ENCODE measurements at places on chromosomes 7 and 10.

DNA sequence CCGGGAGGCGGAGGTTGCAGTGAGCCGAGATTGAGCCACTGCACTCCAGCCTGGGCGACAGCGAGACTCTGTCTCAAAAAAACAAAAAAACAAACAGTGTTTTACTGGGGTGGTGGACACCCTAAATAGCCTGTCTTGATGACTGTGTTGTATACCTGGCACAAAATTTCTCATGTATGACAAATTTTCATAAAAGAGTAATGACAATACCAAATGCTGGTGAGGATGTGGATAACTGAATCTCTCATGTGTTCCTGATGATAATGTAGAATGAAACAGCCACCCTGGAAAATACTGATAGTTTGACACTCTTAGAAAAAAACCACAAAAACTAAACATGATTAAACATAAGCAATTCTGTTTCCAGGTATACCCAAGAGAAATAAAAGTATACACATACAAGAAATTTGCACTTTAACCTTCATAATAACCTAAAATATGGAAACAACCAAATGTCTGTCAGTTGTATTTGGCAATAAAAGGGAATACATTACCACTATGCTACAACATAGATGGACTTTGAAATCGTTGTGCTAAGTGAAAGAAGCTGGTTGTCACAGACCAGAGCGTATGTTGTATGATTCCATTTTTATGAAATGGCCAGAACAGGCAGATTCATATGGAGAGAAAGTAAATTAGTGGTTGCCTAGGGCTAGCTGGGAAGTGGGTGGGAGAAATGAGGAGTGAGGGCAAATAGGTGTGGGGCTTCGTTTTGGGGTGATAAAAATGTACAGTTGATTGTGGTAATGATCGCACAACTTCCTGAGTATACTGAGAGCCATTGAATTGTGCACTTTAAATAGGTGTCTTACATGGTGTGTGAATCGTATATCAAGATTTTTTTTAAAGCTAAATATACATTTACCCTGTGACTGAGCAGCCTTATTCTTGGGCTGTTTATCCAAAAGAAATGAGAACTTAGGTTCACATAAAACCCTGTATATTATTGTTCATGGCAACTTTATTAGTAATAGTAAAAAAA lies 12.5 kb downstream of the WDR37 start:
- no peak for DNase-seq

DNA sequence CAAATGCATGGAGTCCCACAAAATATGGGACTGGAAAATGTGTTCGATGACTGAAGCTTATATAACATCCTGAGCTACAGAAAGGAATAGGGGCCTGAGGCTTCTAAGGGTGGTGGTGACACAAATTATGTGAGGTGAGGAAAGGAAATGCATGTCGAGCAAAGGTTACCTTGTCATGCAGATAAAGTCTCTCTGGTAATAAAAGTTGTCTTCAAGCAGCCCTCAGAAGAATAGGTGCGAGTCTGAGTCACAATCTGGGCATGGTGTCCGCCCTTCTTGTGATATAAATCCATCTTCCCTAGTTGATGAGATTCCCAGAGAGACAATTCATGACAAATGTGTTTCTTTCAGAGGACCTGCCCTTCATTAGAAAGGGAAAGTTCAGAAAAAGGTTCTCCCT lies 985.2 kb upstream of the C7orf33 start:
- no peak for DNase-seq

GRCh38 chr7:74083928-74084721 lies 521 bp downstream of the LIMK1 start:
- DNase-seq = no peak

GRCh38 chr10:123462756-123463155 lies 203.4 kb upstream of the GPR26 start:
- DNase-seq = no peak

GRCh38 chr7:71470830-71471229 lies 338.9 kb downstream of the GALNT17 start:
- DNase-seq = no peak

GRCh38 chr7:36787933-36788378 lies 63.7 kb upstream of the AOAH start:
- no peak for DNase-seq

GRCh38 chr7:158068853-158069252 lies 518.8 kb downstream of the PTPRN2 start:
- no peak for DNase-seq

DNA sequence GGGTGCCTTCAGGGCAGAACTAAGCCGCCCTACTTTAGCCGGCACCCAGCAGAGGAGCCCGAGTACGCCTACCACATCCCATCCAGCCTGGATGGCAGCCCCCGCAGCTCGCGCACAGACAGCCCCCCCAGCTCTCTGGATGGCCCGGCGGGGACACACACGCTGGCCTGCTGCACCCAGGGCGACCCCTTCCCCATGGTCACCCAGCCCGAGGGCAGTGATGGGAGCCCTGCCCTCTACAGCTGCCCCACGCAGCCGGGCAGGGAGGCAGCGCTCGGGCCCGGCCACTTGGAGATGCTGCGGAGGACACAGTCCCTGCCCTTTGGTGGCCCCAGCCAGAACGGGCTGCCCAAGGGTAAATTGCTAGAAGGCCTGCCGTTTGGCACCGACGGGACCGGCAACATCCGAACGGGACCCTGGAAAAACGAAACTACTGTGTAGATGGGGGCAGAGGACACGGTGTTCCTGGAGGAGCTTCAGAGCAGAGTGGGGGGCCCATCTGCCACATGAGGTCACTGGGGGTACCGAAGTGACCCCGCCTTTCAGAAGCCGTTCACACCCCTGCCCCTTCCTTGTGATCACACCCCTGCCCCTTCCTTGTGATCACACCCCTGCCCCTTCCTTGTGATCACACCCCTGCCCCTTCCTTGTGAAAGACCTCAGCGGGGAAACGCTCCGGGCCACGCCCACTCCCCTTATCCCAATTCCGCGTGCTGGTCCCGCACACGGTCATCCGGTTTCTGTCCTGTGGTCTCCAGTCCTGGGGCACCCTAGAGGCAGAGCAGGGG lies 30.8 kb upstream of the KNDC1 start:
- no peak for DNase-seq

GRCh38 chr10:22704471-22704911 lies 9.9 kb downstream of the PIP4K2A start:
- DNase-seq = no peak

DNA sequence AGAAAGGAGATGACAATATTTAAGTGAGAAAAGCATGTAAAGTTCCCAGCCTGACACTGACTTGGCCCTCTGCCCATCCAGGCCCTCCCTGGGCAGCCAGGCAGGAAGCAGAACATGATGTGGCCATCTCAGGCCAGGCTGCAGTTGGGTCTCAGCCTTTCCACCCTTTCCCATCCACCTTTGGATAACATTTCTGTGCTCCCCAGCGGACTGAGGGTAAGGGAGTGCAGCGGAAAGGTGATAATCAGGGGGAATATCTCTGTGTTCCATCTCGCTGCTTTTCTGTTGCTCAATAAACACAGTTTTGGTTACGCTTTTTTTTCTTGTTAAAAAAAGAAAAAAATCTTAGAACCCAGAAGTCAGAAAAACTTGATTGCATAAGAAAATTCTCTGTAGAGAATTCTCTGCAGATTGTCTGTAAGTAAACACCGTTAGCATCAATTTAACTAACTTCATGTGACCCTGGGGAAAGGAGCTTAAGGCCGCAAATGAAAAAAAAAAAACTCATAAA lies 37.2 kb upstream of the TARP start:
- DNase-seq = no peak

GRCh38 chr10:78571286-78571685 lies 497.5 kb upstream of the ZMIZ1 start:
- no peak for DNase-seq

- DNase-seq = no peak
Measured at GRCh38 chr10:92750791-92751533, 61.2 kb downstream of the HHEX start.

- DNase-seq = no peak
Measured at GRCh38 chr10:67763499-67764011, 67.6 kb upstream of the CTNNA3 start.

DNA sequence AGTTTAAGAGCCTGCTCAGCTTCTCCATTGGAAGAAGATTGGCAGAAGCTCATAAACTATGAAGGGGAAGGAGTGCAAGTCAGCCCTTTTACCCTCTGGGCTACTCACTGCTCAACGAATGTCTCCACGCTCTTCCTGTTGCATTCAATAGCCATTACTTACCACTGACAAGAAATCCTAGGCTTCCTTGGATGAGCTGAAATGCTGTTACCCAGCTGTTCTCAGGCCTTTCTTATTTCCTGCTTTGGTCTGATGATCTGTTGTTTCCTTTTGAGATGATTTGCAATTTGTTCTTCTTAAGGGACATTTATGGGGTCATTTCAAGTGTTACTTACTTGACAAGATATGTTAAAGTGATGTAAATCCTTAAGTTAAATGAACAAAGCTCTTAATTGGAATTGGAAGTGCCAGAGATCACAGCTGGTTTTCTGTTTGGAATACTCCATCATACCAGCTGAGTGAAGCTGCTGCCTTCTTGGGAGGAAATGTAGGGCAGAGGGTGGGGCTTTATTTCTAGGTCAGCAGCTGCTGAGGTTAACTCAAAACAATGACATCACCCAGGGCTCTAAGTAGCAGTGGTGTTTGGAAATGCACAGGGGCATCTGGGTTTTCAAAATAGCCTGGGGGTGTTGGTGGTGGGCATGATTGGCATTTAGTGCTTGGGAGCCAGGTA lies 170.0 kb downstream of the PRKCQ start:
- DNase-seq = no peak

DNA sequence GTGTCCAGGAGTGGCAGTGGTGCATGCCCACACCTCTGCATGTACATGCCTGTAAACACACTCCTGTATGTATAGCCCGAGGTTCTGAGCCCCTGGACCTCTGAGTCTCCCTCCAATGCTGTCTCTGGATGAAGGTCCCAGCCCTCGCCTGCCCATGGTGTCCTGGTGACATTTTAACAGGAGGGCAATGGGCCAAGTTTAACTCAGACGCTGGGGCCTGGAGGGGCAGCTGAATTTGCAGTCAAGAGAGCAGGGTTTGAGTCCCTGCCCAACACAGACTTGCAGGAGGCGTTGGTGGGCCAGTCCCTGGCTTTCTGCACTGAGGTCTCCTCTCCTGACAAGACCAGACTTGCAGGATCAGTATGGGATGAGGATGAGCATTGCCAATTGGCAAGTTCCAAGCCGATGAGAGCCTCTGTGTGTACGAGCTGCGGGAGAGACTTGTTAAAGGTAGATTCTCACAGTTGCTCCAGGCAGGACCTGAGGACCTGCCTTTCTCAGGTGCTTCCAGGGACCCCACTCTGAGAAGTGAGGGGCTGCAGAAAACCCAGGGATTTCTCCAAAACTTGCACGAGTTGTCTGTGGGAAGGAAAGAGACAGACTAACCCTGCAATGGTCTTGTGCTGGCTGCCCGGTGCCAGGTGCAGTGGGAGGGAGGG lies 141.9 kb downstream of the ELFN1 start:
- no peak for DNase-seq

GRCh38 chr7:17786314-17786852 lies 153.9 kb downstream of the SNX13 start:
- DNase-seq = no peak

DNA sequence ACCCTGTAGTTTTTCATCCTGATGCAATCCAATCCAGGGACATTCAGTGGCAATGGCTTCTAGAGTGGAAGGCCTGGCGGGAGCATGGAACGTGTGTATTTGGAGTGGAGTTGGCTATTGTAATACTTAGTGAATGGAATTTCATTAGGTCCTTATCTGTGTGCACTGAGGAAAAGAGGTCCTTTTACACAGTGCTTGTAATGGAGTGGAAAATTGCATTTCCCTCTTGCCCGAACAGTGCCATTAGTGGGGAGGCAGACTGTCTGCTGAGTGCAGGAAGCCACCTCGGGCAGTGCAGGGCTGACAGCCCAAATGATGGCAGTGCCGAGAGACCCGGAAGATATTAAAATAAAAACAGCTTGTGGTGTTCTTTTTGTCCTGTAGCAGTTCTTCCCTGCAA lies 786.6 kb downstream of the LRMDA start:
- DNase-seq = no peak

DNA sequence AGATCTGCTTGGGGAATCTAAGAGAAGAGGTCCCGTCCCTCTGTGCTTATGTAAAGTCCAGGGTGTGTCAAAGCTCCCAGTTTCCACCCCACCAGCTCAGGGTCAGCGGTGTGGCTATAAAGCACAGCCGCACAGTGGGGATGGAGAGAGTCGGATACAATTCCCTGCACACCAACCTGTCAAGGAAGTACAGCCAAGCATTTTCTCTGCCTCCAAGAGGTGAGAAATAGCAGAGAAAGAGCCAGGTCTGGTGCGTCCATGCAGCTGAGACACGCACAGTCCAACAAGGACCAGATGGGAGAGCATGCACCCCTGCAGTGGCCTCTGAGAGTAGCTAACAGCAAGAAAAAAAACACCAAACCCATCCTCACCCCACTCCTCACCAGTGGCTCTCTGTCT lies 61.3 kb upstream of the WAC start:
- DNase-seq = no peak

GRCh38 chr10:130817046-130817624 lies 494.4 kb downstream of the TCERG1L start:
- DNase-seq = no peak

DNA sequence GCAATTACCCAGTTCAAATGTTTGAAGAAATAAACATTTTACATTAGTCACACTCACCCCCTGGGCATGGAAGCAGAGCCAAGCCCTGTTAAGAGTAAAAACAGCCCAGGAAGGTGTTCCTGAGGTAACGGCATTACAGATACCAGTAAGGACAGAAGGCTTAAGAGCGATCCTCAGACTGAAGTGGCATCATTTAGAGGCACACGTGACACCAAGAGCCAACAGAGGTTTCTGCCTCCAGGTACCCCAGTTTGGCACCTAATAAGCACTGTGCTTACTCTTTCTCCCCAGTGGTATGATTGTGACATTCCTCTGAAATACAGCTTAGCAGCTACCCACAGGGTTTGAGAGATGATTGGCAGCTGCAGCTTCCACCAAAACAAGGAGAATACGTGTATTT lies 17.2 kb downstream of the MMS19 start:
- no peak for DNase-seq

DNA sequence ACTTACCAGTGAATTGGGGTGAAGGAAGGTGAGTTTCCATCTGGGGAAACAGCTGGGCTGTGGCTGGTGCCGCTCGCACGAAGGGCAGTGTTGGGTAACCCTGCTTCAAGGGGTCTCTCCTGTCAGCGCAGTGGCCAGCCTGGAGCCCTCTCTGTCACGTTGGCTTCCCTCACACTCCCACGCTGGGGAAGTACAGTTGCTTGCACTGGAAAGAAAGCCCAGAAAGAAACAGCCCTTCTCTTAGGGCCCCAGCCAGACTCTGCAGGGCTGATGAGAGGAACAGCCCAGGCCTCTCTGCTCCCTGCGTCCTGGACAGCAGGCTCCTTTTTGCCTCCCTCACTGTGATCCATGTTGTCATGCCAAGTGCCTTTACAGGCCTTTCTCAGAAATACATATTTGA lies 40.3 kb upstream of the TRIM8 start:
- DNase-seq = no peak

- DNase-seq = no peak
Measured at GRCh38 chr7:125033506-125033905, 103.9 kb upstream of the POT1 start.
